Activated T-helper 1 cell treated with anti-CD3 and anti-CD28 coated beads, Interleukin-12 subunit alpha, Interleukin-12 subunit beta, Interleukin-2, Interleukin-4 antibody, amounts not matched to agents 30 ng/mL and 10 ng/mL and 1 ng/mL, durations not matched to agents 14 hours and 24 hours and 36 hours (primary cell): ENCODE measurements at places on chromosomes 4 and X. TPM values are rescaled to one million over a fixed set of nuclear protein-coding genes. Genes with fewer than 3 reads are reported as not detected.
A peak's percentile ranks its signal among the peaks of the same experiment; 100 is the strongest.

Gene SPANXB1
- not detected in 2 replicates for total RNA-seq

Gene SSX5
- not detected in 2 replicates for total RNA-seq

DNA sequence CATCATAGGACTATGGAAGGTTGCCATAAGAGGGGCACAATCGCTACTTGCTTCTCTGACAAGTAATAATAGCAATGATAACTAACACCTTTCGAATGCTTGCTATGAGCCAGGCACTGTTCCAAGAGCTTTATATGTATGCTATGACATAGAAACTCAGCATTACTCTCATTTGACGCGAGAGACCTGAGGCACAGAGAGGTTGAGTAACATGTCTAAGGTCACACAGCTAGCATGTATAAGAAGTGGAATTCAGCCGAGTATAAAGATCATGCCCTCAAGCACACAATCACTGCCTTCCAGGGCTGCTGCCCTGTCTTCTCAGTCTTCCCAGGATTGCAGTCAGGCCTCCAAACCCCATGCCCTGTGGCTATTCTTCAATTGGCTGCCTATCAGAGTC is 19.5 kb downstream of the PJA1 start:
- H3K27me3 ChIP-seq, result no peaks in the 10 kb centered on the region
- H3K4me1 ChIP-seq, result no peaks in the 10 kb centered on the region
- no peak for DNase-seq
- no peak overlapping the region for H3K4me3 ChIP-seq
- H3K27ac ChIP-seq, result no peak overlapping the region

DNA sequence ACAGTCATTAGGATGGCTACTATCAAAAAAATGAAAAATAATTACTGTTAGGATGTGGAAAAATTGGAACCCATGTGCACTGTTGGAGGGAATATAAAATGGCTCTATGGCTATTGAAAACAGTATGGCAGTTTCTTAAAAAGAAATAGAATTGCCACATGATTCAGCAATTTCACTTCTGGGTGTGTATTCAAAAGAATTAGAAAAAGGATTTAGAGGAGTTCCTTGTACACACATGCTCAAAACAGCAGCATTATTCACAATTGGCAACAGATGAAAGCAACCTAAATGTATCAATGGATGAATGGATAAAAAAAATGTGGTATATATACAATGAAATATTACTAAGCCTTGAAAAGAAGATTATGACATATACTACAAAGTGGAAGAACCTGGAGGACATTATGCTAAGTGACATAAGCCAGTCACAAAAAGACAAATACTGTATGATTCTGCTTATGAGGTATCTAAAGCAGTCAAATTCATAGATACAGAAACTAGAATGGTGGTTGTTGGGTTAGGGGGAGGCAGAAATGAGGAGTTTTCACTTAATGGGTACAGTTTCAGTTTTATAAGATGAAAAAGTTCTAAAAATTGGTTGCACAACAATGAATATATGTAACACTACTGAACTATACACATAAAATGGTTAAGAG is 123.2 kb downstream of the ELOVL6 start:
- no peak for DNase-seq
- peaks cover 22% of the 10 kb centered on the region for H3K36me3 ChIP-seq
- H3K4me1 ChIP-seq, result peaks cover 12% of the 10 kb centered on the region
- no peak overlapping the region for H3K27ac ChIP-seq

GRCh38 chr4:170014359-170015011 is 11.7 kb downstream of the MFAP3L start:
- peaks cover 5% of the 10 kb centered on the region for H3K27me3 ChIP-seq
- H3K36me3 ChIP-seq, result no peaks in the 10 kb centered on the region
- no peak overlapping the region for H3K27ac ChIP-seq
- H3K4me1 ChIP-seq, result no peaks in the 10 kb centered on the region

GRCh38 chr4:105686571-105686970 is 21.9 kb downstream of the INTS12 start:
- H3K4me1 ChIP-seq, result no peaks in the 10 kb centered on the region
- no peak overlapping the region for H3K4me3 ChIP-seq
- H3K36me3 ChIP-seq, result peaks cover 26% of the 10 kb centered on the region
- no peak for DNase-seq

- H3K4me3 ChIP-seq, result no peak overlapping the region
- no peak overlapping the region for H3K27ac ChIP-seq
- peaks cover 12% of the 10 kb centered on the region for H3K36me3 ChIP-seq
Measured at GRCh38 chr4:185235119-185235842, 25.9 kb downstream of the SNX25 start.

Gene TMEM47
- total RNA-seq, result not detected in 2 replicates

Gene MAGEE1
- total RNA-seq, result 1.8 and 1.9 TPM in 2 replicates

Gene NDNF
- total RNA-seq, result 0.39 TPM in 1 of 2 replicates, not detected in the other

Gene SYP
- total RNA-seq, result 2.9 and 3.3 TPM in 2 replicates

Gene SAGE1
- not detected in 2 replicates for total RNA-seq

DNA sequence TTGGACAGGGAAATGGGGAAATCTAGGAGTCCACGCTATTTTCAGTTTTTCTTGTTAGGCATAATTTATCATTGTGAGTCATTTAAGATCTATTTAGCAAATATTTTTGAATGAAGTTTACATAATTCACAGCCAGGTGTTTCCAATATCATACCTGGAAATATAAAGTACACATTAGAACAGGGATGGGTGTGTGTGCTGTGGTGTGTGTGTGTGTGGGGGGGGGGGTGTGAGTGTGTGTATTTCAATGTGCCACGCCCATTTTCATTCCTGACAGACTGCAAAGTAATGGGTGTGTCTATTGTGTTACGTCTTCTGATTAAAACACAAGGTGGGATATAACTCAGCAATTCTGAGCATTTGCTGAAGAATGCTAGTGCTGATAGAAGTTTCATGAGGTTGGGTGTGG is 33.2 kb downstream of the ARHGAP10 start:
- H3K4me3 ChIP-seq, result no peak overlapping the region
- H3K27ac ChIP-seq, result no peak overlapping the region
- no peaks in the 10 kb centered on the region for H3K27me3 ChIP-seq

GRCh38 chr4:26074712-26075430 is 160.9 kb downstream of the SMIM20 start:
- peak; percentile 60 for DNase-seq
- peaks cover 37% of the 10 kb centered on the region for H3K36me3 ChIP-seq
- peak overlapping the region; percentile 64 for H3K4me3 ChIP-seq
- peaks cover 85% of the 10 kb centered on the region for H3K4me1 ChIP-seq
- no peaks in the 10 kb centered on the region for H3K27me3 ChIP-seq
- H3K27ac ChIP-seq, result peak overlapping the region; percentile 92

- no peaks in the 10 kb centered on the region for H3K36me3 ChIP-seq
- H3K4me1 ChIP-seq, result no peaks in the 10 kb centered on the region
- no peak overlapping the region for H3K27ac ChIP-seq
Measured at GRCh38 chr4:11134705-11135104, 294.0 kb downstream of the HS3ST1 start.

Gene ZCCHC4
- 13.5 and 15.3 TPM in 2 replicates for total RNA-seq

DNA sequence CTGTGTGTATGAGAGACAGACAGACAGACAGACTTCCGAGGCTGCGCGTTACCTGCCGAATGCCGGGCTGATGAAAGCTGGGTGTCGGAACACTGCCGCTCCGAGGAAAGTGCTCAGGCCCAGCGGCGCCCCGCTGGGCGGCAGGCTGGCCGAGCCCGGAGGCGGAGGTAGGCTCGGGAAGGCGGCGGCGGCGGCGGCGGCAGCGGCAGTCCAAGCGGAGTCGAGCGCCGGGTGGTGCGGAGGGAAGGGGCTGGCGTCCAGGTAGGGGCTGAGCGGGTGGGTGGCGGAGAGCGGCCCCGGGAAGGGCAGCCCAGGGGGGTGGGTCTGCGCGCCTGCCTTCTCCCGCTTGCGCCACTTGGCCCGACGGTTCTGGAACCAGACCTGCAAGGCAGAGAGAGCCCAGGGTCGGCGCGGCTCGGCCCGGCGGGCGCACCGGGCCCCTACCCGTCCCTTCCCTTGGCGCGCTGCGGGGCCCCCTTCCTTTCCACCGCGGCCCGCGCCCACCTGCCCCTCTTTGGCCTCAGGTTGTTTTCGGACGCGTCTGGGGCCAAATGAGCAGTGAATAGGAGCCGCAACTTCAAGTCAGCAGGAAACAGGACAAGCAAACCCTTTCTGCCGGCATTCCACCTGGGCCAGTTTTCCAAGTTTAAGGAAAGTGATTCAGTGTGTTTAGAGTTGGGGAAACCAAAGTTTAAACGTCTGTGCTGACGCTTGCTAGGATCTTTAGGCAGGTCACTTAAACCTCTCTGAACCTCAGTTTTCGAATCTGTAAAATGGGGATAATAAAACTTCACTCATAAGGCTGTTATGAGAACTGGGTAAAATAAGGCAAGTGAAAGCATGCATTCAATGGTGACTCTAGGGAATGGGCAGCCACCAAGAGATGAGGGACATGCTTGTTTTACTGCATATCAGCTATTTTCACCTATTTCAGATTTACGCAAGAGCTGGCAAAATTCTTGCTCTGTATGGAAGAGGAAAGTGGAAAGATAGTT is 8.4 kb downstream of the ARX start:
- peak overlapping the region; percentile 34 for H3K27ac ChIP-seq
- peaks cover 55% of the 10 kb centered on the region for H3K27me3 ChIP-seq
- no peak overlapping the region for H3K4me3 ChIP-seq
- no peaks in the 10 kb centered on the region for H3K4me1 ChIP-seq
- H3K36me3 ChIP-seq, result peaks cover 1% of the 10 kb centered on the region

DNA sequence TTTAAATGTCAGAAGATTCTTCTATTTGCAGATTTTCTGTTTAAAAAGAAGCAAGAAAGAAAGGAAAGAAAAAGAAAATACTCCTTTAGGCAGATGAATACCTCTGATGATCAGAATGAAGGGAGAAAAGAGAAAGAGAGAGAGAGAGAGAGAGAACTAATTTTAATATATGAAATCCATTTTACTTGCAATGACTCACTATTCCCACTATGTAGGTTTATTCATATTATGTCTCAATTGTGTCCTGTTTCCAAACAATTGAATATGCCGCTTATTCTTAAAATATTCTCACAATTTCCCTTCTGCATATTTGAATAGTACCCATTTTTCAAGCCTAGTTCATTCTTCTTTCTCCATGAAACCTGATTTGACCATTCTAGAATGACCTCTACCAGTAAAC is 11.7 kb downstream of the MEPE start:
- DNase-seq, result no peak
- no peak overlapping the region for H3K27ac ChIP-seq
- no peak overlapping the region for H3K4me3 ChIP-seq

Gene CLNK
- total RNA-seq, result 0.57 and 1.1 TPM in 2 replicates

Gene S100P
- total RNA-seq, result 1.7 and 1.9 TPM in 2 replicates

DNA sequence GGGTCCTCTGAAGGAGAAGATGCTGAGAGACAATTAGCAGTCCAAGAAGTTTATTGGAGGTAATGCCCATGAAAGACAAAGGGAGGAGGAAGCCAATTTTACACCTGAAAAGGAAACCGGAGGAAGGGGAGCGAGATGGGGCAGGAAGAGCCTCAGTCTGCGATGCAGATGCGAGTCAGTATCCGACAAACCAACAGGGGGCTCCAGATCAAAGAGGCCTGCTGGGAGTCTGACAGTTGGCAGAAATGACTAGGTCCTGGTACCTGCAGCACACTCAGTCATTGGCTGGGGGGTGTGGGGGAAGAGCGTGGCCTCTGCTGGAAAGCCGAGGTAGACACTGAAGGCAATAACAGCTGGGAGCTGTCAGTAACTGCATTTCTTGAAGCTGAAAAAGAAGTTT is 231.1 kb upstream of the CENPE start:
- no peak for DNase-seq
- no peaks in the 10 kb centered on the region for H3K36me3 ChIP-seq
- no peaks in the 10 kb centered on the region for H3K4me1 ChIP-seq
- H3K27ac ChIP-seq, result no peak overlapping the region

DNA sequence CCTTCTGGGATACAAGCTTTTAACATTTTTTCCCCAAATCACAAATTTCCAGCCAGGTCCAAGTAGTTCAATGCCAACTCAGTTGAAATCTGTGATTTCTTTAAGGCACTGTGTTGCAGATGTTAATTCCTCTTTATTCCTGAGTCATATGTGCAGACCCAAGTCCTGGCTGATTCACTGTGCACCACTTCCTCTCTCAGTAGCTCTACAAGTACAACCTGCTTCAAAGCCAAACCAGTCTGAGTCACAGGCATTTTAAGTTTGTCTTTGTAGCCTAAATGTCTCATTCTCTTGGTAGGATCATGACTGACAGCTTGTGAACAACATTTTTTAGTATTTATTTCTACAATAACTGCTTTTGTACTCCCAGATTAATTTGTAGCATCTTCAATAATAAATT is 165.6 kb upstream of the S100G start:
- no peak overlapping the region for H3K27ac ChIP-seq
- no peaks in the 10 kb centered on the region for H3K27me3 ChIP-seq
- no peak overlapping the region for H3K4me3 ChIP-seq
- DNase-seq, result peak; percentile 9
- H3K36me3 ChIP-seq, result no peaks in the 10 kb centered on the region

- peaks cover 43% of the 10 kb centered on the region for H3K36me3 ChIP-seq
- peak overlapping the region; percentile 91 for H3K4me3 ChIP-seq
- peaks cover 50% of the 10 kb centered on the region for H3K4me1 ChIP-seq
Measured at GRCh38 chr4:184649971-184650855, 675 bp downstream of the PRIMPOL start.

Gene NAP1L2
- 1.7 and 1.8 TPM in 2 replicates for total RNA-seq

Gene IL21
- 136 and 138 TPM in 2 replicates for total RNA-seq

DNA sequence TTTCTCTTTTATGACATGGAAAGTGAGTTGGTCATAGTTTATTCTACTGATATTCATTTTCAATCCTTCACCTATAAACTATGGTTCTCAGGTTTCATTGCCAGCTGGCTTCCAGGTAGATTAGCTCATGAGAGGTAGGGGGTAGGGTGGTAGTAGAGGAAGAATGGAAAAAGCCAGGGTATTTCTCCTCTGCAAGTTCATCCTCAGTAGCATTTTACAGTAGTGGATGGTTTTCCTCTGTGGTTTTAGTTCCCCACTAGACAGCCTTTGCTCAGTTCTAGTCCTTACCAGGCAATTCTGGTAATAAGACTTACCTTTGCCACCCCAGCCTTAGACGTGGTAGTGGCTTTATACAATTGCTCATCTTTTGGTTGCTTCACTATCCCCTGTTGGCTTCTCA is 8.9 kb upstream of the NAA11 start:
- no peak overlapping the region for H3K27ac ChIP-seq
- no peak overlapping the region for H3K4me3 ChIP-seq
- no peaks in the 10 kb centered on the region for H3K36me3 ChIP-seq
- H3K27me3 ChIP-seq, result no peaks in the 10 kb centered on the region
- DNase-seq, result no peak
- no peaks in the 10 kb centered on the region for H3K4me1 ChIP-seq

GRCh38 chr4:46270986-46271596 is 118.8 kb downstream of the GABRA2 start:
- no peak overlapping the region for H3K27ac ChIP-seq
- no peaks in the 10 kb centered on the region for H3K4me1 ChIP-seq
- no peaks in the 10 kb centered on the region for H3K27me3 ChIP-seq
- no peak for DNase-seq

Gene ADRA2C
- not detected in 2 replicates for total RNA-seq

- H3K27me3 ChIP-seq, result no peaks in the 10 kb centered on the region
- no peak overlapping the region for H3K4me3 ChIP-seq
- no peak for DNase-seq
- no peak overlapping the region for H3K27ac ChIP-seq
- no peaks in the 10 kb centered on the region for H3K4me1 ChIP-seq
- no peaks in the 10 kb centered on the region for H3K36me3 ChIP-seq
Measured at GRCh38 chr4:149835280-149835679, 19.6 kb upstream of the IQCM start.
